ENCODE measurements at places on chromosomes 13 and 19. TPM values are rescaled to one million over a fixed set of nuclear protein-coding genes. Genes with fewer than 3 reads are reported as not detected.

DNA sequence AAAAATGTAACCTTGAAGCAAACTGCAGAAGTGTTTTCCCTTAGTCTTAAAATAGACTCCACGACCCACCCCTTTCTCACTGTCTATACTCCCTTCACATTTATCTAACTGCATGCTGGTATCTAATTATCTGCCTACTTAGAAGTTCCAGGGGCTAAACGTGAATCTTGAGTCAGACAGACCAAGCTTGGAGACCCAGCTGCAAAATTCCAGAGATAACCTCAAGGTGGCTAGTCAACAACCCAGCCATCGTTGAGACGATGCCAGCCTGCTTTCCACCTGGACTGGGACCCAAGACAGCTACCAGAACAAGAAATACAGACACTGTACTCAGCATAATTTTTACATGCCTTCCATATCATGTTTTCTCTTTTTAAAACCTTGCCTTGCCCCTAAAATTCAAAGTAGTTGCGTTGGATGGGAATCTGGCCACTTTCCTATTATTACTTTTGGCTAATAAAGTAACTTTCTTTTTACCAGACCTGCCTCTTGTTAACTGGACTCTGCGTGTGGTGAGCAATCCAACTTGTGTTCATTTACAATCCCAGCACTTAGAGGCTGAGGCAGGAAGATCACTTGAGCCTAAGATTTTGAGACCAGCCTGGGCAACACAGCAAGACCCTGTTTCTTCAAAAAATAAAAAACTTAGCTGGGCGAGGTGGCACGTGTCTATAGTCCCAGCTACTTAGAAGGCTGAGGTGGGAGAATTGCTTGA lies 82.3 kb downstream of the CDADC1 start:
- no peaks in the 10 kb centered on the region for H3K4me1 ChIP-seq
- no peaks in the 10 kb centered on the region for H3K27me3 ChIP-seq
- no peak overlapping the region for H3K4me3 ChIP-seq
- no peak for DNase-seq
- H3K27ac ChIP-seq, result no peak overlapping the region

The GAPDHS gene
- not detected for polyA plus RNA-seq

The AZU1 gene
- polyA plus RNA-seq, result not detected

GRCh38 chr19:18685597-18686190 lies 2.2 kb downstream of the CRTC1 start:
- no peak overlapping the region for H3K4me3 ChIP-seq
- no peaks in the 10 kb centered on the region for H3K27me3 ChIP-seq
- no peak overlapping the region for H3K27ac ChIP-seq

- H3K27ac ChIP-seq, result no peak overlapping the region
- H3K4me3 ChIP-seq, result no peak overlapping the region
- H3K4me1 ChIP-seq, result no peaks in the 10 kb centered on the region
- no peaks in the 10 kb centered on the region for H3K27me3 ChIP-seq
- H3K36me3 ChIP-seq, result peaks cover 27% of the 10 kb centered on the region
These were observed 12.9 kb downstream of the THOP1 start for GRCh38 chr19:2798158-2798685.

DNA sequence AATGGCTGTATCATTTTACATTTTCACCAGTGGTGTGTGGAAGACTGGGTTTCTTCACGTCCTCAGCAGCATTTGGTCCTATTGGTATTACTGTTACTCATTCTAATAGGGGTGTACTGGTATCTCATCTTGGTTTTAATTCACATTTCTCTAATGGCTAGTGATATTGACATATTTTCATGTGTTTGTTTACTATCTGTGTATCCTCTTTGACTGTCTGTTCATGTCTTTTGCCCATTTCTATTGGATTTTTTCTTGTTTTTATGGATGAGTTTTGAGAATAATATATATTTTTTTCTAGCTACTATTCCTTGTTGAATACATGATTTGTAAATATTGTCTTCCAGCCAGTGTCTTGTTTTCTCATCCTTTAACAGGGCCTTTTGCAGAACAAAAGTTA lies 13.8 kb downstream of the IFNL2 start:
- no peaks in the 10 kb centered on the region for H3K4me1 ChIP-seq
- no peak for DNase-seq
- H3K27ac ChIP-seq, result no peak overlapping the region

GRCh38 chr13:30870049-30870884 lies 35.8 kb upstream of the MEDAG start:
- H3K27ac ChIP-seq, result no peak overlapping the region
- H3K27me3 ChIP-seq, result no peaks in the 10 kb centered on the region
- peaks cover 10% of the 10 kb centered on the region for H3K4me1 ChIP-seq
- peak; percentile 32 for DNase-seq
- H3K4me3 ChIP-seq, result no peak overlapping the region
- no peaks in the 10 kb centered on the region for H3K36me3 ChIP-seq

The RFPL4A gene
- not detected for polyA plus RNA-seq

- no peaks in the 10 kb centered on the region for H3K36me3 ChIP-seq
- H3K27me3 ChIP-seq, result no peaks in the 10 kb centered on the region
- DNase-seq, result no peak
- no peak overlapping the region for H3K4me3 ChIP-seq
These were observed 245.9 kb downstream of the ITGBL1 start for GRCh38 chr13:101698400-101698799.

- no peaks in the 10 kb centered on the region for H3K36me3 ChIP-seq
- no peak overlapping the region for H3K4me3 ChIP-seq
- no peak for DNase-seq
- no peaks in the 10 kb centered on the region for H3K4me1 ChIP-seq
These were observed 16.8 kb upstream of the SLC46A3 start for GRCh38 chr13:28735481-28736029.

The EPS8L1 gene
- 20.1 TPM for polyA plus RNA-seq

The POSTN gene
- 13.4 TPM for polyA plus RNA-seq

DNA sequence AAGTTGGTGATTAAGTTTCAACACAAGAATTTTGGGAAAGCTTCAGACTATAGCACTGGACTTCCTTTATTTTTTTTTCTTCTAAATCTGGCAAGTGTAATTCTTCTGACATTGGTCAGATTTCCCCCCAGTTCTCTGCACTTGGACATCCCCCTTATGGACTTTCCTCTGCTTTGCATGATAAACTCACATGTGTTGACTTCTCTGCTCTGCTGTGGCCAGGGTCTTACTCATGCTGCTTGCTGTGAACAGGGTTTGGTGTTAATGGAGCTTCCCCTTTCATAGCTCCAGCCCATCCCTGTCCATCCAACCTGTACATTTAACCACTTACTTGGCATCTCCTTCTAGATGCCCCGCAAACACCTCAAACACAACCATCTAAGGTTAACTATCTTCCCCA lies 70.5 kb upstream of the SPATA13 start:
- no peak overlapping the region for H3K27ac ChIP-seq
- H3K27me3 ChIP-seq, result peaks cover 6% of the 10 kb centered on the region
- no peaks in the 10 kb centered on the region for H3K36me3 ChIP-seq
- no peaks in the 10 kb centered on the region for H3K4me1 ChIP-seq
- no peak overlapping the region for H3K4me3 ChIP-seq

DNA sequence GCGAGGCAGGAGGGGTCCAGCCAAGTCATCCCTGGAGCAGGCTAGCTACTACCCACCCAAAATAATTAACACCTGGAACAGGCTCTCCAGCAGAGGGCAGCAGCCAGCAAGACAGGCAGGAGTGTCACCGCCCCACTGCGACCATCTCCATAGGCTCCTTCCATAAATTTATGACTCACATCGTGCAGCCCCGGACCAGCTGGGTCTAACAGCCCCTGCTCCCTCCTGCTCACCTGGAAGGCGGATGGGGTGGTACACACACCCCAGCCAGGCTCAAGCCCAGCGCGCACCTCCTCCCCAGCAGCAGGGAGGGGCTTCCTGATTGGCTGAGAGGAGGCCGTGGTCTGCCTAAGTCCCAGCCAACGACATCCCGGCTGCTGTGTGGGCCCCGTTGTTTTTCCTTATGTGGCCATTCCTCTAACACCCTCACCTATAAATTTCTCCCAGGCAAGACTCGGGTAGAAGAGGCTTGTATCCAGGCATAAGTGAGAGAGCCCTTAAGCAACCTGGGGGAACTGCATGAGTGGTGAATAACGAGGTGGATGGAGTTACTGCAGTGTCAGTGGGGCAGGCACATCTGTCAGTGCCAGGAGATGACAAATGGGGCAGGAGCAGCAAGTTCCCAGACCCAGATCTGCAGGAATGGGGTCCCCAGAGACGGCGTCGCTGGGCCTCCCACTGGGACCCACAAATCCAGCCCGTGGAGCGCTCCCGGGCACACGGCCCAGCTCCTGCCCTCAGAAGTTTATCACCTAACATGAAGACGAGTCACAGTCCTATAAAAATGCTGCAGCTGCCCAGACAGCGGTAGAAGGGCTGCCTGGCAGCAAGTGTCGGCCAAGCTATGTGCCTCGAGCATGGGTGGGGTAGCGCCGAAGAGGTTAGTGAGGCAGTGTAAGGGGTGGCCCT lies 43.1 kb downstream of the CEBPG start:
- H3K27ac ChIP-seq, result no peak overlapping the region
- no peaks in the 10 kb centered on the region for H3K27me3 ChIP-seq
- no peak overlapping the region for H3K4me3 ChIP-seq
- H3K4me1 ChIP-seq, result peaks cover 2% of the 10 kb centered on the region

Data from keratinocyte (primary cell).